ENCODE measurements at places on chromosomes 4 and X.

- no peak for DNase-seq
These were observed 566.2 kb downstream of the MID1IP1 start for GRCh38 chrX:39367416-39367815.

- no peak for DNase-seq
These were observed 222.1 kb downstream of the CAMK2D start for GRCh38 chr4:113539408-113539807.

- DNase-seq, result no peak
These were observed 33.1 kb downstream of the SMIM10L2A start for GRCh38 chrX:135454816-135455215.

DNA sequence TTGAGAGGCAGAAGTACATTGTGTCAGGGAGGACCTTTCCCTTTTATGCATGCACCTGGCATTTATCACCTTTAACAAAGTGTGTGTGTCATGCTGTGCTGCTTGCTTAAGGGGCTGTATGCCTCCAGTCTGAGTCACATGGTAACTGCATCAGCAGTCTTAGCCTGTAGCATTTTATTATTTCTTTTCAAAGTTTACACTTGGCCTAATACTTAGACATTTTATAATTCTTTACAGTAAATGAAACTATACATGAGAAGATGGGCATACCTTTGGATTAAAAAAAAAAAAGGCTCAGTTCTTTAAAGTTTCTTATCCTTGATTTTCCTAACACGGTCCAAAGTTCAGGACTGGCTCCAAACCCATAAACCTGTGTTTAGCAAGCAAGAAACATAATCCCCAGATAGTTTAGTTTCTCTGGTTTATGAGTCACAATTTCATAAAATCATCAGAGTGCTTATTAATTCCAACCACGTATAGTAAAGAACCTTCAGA lies 14.6 kb downstream of the NPNT start:
- DNase-seq, result no peak

DNA sequence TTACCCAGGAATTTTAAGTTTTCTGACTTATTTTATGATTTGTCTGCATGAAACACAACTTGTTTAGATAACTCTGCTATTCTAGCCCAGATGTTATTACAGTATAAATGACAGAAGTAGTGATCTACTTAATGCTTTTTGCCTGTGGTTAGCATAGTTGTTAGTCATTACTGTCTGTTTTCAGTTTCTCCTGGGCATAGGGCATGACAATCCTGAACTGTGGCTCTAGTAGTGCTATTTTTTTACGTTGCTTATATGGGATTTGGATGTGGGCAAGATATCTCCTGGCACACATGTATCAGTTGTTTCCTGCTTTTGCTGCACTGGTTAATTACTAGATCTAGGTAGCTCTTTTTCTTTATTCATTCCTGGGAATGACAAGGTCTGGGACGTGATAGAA lies 1005.8 kb downstream of the PCDH18 start:
- DNase-seq, result no peak

- no peak for DNase-seq
These were observed 44.8 kb downstream of the PDS5A start for GRCh38 chr4:39932776-39933402.

GRCh38 chrX:44428989-44429627 lies 85.6 kb upstream of the EFHC2 start:
- DNase-seq, result no peak

DNA sequence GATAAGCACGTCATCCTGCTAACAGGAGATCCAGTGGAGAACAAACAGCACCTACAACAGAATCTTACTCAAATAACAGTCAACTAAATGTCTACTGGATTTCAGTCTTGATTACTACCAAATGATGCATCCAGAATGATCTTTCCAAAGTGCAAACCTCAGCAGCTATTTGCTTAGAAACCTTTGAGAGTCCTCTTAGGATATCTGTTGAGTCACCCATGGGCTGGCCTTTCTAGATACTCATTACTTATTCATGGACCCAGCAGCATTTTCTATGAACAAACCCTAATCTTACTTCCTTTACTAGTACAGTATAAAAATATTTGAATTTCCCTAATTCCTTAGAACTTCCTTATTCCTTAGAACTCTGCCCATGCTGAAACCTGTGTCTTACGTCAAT lies 118.5 kb upstream of the PABPC4L start:
- no peak for DNase-seq

DNA sequence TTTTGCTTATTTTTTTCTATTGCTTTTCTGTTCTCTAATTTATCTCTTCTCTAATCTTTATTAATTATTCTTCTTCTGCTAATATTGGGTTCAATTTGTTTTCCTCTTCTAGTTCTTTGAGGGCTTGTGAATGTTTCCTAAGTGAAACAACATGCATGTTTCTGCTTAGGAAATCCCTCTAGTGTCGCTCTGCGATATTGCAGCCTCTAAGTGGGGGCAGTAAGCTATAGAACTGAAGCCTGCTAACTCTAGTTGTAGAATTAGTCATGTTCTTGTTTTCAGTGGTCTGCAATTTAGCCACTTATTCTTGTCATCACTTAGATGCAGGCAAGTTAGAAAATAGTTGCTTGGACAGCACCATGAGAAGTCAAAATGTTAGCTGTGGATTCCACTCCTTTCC lies 222.6 kb downstream of the SPIN4 start:
- no peak for DNase-seq

DNA sequence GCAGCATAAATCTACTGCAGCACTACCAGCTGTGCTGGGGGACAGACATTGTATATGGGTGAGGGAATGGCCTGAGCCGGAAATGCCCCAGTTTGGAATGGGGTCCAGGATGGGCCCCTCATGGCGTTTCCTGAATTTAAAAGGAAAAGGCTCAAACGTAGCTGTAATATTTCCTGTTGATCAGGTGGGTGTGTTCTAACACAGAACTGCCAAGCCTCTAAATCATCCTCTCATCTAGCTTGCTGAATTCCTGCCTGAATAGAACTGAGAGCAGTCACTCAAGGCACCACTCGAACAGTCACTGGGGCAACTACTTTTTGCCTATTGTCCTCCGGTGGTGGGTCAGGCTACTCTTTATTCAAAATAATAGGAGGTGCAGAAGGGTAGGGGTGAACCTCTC lies 28.7 kb downstream of the ADH6 start:
- no peak for DNase-seq
